Right lung (tissue), 10 donors: ENCODE measurements at places on chromosomes 5 and 9.
A peak's percentile ranks its signal among the peaks of the same experiment; 100 is the strongest.

DNA sequence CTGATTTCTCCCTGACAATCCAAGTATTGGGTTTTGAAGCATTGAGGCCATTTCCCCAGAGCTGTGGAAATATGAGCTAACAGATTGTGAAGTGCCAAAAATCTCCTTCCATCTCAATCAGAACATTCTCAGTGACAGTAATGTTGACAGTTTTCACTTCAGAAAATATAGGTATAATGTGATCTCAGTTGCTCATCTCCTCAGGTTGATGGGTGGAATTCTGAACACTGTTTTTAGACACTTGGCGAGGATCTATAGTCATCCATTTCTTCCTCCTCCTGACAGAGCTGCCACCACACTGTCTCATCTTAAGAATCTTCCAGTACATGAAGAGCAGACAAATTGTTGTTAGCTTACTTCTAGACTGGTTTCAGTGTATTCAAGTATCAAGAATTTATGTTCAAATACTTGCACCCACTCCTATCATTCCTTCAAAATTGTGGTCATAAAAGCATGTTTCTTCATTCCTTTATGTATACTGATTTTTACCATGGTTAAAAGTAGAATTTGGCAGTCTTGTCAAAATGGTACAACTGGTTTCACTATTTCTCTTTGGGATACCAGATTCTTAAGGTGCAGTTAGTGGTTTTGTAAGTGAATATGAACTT lies 199.7 kb upstream of the TLE4 start:
- DNase-seq = no peak

DNA sequence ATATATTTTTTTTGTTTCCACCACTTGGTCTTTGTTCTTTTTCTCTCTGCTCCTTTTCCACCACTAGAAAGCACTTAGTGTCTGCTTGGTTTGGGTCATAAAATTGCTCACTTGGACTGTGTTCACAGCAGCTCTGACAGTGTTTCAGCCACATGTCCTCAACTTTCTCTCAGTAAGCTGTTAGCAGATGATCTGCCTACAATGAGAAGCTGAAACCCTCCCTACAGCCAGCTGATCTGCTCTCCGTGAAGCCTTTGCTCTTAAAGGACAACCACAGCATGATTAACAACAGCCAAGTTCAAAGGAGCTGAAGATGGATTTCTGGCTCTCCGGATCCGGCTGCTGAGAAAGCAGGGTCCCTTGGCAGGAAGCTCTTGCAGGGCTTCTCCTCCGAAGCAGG lies 31.6 kb downstream of the PRLR start:
- peak; percentile 72 for DNase-seq

DNA sequence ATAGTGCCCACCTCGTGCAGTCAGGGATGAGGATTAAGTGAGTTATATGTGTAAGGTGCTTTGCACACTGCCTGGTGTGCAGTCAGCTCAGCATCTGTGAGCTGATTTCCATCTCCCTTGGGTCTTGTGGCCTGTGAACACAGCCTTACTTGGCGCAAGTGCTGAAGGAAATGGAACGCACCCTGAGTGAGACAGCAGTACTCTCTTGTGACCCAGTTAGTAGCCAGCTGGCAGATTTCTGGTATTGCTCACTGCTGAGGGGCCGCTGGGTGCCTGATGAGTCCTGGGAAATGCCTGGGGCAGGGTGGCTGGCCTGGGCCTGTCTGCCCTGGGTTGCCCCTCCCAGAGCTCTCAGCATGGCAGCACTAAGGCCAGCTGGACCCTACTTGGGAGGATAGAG lies 90.9 kb upstream of the BOD1 start:
- no peak for DNase-seq

GRCh38 chr5:123441408-123441807 lies 18.2 kb upstream of the CEP120 start:
- DNase-seq = no peak

DNA sequence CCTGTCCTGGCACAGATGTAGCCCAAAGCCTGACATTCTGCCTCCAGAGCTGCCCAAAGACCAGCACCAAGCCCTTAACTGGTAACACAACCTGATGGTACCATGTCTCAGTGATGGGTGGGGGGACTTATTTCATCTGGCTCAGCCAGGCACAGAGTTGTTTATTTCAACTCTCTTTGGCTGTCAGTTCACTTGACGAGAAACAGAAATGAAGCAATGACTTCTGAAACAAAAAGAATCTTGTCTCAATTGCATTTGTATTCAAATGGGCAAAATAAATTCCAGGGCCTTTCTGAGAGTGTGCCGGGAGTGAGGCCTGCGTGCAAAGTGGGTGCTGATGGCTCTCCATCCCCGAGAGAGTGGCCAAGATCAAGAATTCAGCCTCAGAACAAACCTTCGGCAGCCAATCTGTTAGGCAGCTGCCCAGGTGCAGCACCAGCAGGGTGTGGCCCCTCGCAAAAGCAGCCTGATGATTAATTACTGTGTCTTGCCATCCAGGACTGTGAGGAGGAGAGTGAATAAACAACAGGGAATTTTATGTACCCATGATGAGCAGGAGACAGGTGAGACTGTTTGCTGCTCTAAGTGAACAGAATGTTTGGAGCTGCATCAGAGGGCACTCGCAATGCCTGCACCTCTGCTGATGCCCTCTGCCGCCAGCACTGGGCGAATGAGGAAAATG lies 238.0 kb downstream of the HSPA4 start:
- no peak for DNase-seq

DNA sequence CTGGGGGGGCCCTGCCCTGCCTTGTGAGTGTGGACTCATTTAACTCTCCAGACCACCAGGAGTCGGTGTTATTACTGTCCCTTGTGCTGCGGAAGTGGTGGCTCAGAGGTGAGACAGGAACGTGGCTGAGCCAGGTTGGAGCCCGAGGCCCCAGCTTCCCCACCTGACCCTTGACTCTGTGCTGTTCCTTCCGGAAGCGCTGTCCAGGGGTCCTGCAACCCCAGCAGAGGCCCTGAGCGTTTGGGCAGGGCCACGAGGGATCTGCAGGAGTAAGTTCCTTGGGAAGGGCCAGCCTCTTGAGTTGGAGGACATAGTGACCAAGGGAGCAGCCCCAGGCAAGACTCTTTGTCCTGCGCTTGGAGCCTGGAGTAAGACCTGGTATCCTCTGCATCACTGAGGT lies 99.6 kb downstream of the RXRA start:
- no peak for DNase-seq

- DNase-seq = no peak
These were observed 14.7 kb downstream of the TLN1 start for GRCh38 chr9:35717132-35717870.
